ENCODE measurements at places on chromosomes 13 and 19.

GRCh38 chr13:43749503-43749902 lies 37.3 kb downstream of the ENOX1 start:
- DNase-seq = no peak

DNA sequence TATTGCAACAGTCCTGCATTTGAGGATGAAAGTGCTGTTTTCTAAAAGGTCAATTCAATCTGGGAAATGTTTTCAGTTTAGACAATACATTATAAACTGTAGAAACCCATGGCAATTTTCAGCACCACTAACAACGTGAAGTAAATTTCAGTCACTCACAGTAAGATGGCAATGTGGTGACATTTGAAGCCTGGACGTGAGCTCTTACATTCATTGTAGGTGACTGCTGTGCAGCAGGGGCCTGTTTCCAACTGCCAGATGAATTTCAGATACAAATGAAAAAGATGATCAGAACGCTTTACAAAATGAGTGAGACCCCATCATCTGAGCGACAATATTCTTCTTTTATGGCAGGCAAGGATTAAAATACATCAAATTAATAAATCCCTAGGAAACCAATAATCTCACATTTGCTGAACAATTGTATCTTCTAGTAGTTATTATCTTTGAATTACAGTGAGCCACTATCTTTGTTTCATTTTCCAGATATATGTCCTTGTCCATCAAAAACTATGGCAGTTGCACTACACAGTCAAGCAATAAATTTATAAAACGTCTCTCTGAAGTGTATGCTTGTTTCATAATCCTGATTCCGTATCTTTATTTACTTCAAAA lies 1816.8 kb downstream of the OLFM4 start:
- DNase-seq = no peak

- DNase-seq = no peak
Observed at GRCh38 chr19:41906916-41907680, 21.2 kb downstream of the ERFL start.

- DNase-seq = no peak
Observed at GRCh38 chr13:48443442-48444208, 30.7 kb upstream of the LPAR6 start.

GRCh38 chr13:102930566-102930965 lies 84.7 kb downstream of the ERCC5 start:
- no peak for DNase-seq

GRCh38 chr19:9348253-9348652 lies 14.6 kb upstream of the ZNF177 start:
- DNase-seq = no peak

- DNase-seq = no peak
Observed at GRCh38 chr19:15457701-15458484, 6.5 kb downstream of the RASAL3 start.

GRCh38 chr13:20049558-20050473 lies 91.3 kb downstream of the ZMYM2 start:
- no peak for DNase-seq
